ENCODE measurements at places on chromosomes 6 and 20.

DNA sequence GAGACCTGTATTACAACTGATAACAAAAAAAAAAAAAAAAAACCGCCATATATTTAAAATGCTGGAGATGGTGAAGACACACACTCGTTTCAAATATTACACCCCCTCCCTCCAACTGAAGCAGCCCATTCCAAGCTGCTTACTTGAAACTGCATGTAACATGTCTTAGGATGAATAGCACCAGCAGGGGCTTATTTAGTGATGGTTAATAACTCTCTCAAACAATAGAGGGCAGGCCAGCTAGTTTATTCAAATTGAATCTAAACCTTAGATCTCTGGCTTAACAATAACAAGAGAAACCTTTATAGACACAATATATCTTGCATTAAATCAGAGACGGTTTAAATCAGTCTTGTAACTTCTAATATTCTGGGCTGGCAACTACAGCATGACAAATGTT is 9.3 kb upstream of the JPH2 start:
- DNase-seq: no peak

DNA sequence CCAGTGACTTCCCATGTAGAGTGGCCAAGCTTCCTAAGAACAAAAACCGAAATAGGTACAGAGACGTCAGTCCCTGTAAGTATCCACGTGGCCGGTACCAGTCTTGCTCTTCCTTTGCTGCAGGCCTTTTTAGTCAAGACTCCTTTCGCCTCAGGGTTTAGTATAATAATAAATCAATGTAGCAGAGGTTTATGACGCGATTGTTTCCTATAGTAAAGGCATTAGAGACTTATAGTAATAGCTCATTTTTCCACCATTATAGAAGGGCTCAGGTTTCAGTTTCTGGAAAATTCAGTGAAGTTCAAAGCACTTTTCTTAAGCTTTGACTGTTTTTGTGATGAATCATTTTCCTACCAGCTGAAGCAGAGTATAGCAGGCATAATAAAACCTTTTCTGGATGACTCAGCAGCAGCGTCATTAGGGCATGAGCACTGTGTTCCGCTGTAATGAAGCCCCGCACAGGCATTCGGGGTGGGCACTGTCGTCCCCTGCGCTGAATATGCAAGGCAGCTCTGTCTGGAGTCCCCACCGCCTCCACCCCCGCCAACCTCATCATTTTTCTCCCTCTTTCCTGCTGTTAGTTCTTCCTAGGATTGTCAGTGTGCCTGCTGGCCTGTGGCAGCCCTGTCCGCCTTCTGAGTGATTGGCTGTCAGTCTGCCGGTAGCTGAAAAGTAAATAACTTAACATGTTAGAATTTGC is 51.3 kb downstream of the PTPN1 start:
- peak; percentile 85 for DNase-seq

- DNase-seq: no peak
Measured at GRCh38 chr6:119950681-119951080, 601.1 kb upstream of the MAN1A1 start.

- DNase-seq: no peak
Measured at GRCh38 chr20:45920462-45921336, 8.7 kb upstream of the PLTP start.

GRCh38 chr6:44304282-44305199 is 8.6 kb downstream of the AARS2 start:
- peak; percentile 60 for DNase-seq

DNA sequence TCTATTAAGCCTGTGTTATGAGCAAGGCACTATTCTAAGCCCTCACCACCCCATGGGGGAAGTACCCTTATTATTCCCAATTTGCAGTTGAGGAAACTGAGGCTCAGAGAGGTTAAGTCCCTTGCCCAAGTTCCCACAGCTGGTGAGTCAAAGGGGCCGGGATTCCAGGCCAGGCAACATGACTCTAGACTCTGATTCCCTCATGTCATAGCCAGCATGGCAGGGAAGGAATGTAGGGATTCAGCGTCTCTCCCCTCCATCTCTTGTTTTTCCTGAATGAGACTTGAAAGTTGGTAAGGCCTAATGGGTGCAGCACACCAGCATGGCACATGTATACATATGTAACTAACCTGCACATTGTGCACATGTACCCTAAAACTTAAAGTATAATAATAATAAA is 6.7 kb downstream of the C6orf132 start:
- no peak for DNase-seq

GRCh38 chr20:37314617-37315016 is 25.2 kb downstream of the MANBAL start:
- no peak for DNase-seq

DNA sequence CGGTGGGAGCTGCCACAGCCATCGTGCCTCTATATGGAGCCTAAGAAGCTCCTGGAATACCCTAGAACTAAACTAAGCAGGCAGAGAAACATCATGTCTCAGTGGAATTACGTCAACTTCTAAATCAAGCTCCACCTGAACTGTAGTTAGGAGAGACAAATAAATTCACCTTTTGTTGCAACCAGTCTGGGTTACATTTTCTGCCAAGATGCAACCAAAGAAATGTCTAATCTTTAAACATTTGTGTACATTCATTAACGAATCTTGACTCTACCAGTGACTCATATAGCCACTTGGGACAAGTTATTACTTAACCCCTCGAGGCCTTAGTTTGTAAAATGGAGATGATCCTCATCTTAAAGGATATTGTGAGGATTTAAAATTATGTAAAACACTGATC is 8.9 kb downstream of the PTPRK start:
- no peak for DNase-seq

GRCh38 chr6:127902933-127903332 is 2.1 kb upstream of the THEMIS start:
- DNase-seq: no peak

DNA sequence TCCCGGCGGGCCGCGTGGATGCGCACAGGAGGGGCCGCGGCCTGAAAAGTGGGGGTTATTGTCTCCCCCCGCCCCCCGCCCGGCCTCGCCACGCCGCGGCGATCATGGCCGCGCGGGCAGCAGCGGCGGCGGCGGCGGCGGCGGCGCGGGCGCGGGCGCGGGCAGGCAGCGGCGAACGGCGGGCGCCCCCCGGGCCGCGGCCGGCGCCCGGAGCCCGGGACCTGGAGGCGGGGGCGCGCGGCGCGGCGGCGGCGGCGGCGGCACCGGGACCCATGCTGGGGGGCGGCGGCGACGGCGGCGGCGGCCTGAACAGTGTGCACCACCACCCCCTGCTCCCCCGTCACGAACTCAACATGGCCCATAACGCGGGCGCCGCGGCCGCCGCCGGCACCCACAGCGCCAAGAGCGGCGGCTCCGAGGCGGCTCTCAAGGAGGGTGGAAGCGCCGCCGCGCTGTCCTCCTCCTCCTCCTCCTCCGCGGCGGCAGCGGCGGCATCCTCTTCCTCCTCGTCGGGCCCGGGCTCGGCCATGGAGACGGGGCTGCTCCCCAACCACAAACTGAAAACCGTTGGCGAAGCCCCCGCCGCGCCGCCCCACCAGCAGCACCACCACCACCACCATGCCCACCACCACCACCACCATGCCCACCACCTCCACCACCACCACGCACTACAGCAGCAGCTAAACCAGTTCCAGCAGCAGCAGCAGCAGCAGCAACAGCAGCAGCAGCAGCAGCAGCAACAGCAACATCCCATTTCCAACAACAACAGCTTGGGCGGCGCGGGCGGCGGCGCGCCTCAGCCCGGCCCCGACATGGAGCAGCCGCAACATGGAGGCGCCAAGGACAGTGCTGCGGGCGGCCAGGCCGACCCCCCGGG is 637 bp downstream of the ARID1B start:
- DNase-seq: peak; percentile 77

DNA sequence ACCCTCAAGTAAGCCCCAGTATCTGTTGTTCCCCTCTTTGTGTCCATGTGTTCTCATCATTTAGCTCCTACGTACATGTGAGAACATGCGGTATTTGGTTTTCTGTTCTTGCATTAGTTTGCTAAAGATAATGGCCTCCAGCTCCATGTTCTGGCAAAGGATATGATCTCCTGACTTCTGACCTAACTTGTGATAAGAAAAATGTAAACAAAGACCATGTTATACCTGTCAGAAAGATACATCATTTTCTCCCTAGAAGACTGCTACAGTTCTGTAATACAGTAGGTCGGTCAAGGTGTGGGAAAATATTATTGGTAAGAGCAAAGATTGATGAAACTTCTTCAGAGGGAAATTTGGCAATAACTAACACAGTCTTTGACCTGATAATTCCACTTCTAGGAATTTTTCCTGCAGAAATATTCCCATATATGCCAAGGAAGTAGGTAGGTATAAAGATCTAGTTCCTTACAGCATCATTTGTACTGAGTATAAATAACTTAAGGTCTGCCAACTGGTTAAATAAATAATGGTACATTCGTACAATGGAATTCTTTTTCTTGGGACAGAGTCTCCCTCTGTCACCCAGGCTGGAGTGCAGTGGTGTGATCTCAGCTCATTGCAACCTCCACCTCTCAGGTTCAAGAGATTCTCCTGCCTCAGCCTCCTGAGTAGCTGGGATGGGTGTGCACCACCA is 19.1 kb upstream of the FKBP5 start:
- no peak for DNase-seq

DNA sequence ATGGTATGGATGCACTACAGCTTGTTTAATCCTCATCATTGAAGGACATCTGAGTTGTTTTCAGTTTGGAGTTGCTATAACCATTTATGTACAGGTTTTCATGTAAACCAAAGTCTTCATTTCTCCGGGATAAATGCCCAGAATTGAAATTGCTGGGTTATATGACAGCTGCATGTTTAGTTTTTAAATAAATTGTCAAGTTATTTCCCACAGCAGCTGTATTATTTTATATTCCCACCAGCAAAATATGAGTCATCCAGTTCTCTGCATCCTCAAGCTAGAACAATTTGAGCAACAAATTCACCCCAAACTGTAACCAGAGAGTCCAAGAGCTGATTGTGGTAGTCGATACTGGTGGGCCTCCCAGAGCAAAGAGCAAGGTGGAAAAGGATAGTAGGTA is 161.0 kb upstream of the PRND start:
- no peak for DNase-seq

GRCh38 chr6:76351275-76351674 is 278.8 kb upstream of the IMPG1 start:
- no peak for DNase-seq

GRCh38 chr20:47106786-47107185 is 212.1 kb downstream of the EYA2 start:
- no peak for DNase-seq

GRCh38 chr6:138978229-138978628 is 9.8 kb downstream of the REPS1 start:
- no peak for DNase-seq

DNA sequence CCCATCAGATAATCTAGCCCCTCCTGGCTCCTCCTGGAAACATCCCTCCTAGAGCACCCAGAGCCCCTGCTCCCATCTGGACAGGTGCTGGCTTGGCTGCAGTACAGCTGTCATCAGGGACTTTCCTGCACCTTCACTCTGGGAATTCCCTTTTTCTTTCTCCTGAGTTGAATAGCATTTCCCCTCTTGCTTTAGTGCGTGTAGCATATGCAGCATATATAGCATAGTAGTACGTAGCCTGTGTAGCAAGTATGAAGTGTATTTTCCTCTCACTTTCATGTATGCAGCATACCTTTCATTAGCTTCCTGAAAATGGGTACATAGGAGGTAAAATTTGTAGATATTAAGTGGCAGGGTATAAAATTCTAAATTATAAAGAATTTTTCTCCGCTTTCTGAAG is 352.9 kb downstream of the ESR1 start:
- DNase-seq: no peak

DNA sequence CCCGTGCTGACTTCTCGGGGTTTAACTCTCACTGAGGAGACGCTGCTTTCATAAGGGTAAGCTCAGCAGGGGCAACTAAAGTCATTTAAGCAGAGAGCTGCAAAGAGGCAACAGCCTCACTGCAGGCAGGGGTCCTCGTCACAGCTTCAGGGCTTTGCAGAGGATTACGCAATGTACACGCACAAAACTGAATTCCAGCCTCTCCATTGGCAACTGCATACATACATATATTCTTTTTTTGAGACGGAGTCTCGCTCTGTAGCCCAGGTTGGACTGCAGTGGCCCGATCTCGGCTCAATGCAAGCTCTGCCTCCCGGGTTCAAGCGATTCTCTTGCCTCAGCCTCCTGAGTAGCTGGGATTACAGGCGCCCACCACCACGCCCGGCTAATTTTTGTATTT is 2.4 kb downstream of the GMEB2 start:
- no peak for DNase-seq

- DNase-seq: no peak
Measured at GRCh38 chr6:28566527-28567252, 41.0 kb downstream of the GPX5 start.

DNA sequence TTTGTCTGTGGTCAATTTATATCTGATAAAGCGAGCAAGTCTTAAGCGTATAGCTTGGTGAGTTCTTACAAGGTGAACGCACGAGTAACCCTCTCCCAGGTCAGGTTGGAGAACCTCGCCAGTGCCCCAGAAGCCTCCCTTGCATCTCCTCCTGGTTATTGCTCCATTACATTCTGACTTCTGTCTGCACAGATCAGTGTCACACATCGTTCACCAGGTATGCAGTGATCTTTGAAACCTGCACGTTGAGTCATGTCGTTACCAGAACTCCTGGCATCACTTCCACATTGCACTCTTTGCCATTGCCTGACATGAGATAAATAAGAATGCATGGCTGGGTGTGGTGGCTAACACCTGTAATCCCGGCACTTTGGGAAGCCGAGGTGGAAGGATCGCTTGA is 44.2 kb downstream of the AKAP12 start:
- DNase-seq: no peak

- no peak for DNase-seq
Measured at GRCh38 chr6:146693342-146693741, 94.6 kb downstream of the ADGB start.

DNA sequence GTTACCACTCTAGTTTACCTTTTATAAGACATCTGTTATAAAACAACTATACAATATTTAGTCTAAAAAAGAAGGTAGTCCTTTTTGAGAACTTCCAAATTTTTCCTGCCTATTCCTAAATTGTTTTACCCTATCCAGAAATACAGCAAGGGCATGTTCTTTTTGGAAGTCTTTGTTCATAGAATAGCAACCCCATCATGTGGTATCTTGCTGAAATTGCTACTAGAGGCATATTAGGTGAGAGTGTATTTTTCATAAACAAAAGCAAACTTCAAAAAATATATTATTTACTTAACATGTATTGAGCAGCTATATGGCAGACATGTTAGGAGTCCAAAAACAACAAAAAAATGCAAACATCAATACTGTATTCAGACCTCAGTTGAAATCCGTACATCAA is 371.8 kb upstream of the NRSN1 start:
- no peak for DNase-seq

DNA sequence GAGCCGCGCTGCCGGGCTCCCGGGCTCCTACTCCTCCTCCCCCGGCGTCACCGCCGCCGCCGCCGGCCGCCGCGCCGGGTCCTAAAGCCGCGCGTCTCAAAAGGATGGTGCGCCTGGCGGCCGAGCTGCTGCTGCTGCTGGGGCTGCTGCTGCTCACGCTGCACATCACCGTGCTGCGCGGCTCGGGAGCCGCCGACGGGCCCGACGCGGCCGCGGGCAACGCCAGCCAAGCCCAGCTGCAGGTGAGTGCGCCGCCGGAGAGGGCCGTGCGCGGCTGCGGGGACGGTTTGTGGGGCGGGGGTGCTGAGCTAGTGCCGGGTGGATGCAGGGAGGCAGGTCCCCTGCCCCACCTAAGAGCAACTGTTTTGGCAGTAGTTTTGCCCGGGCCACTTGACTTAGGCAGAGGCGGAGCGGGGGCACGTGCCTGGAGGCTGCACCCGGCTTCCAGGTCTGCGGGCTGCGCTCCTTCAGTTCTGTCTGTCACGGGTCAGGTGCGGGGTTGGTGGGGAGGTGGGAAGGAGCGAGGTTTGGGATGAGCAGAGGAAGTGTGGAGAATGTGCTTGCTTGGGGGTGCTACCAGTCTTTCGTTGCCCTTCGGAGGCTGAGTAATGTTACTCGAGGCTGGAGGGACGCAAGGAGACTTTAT is 722 bp downstream of the ISM1 start:
- peak; percentile 88 for DNase-seq

Data from AG08396 (cell line).